GM06990 (cell line): ENCODE measurements at places on chromosomes 1 and 21.

GRCh38 chr1:27383039-27383605 is at the start of gene CD164L2:
CD164L2 (minus strand) TSS chr1:27383333; CDS start chr1:27383239, 94 bp downstream.
- no peak for DNase-seq

GRCh38 chr1:228650141-228650540 is 85.1 kb upstream of the RHOU start:
- no peak for DNase-seq

DNA sequence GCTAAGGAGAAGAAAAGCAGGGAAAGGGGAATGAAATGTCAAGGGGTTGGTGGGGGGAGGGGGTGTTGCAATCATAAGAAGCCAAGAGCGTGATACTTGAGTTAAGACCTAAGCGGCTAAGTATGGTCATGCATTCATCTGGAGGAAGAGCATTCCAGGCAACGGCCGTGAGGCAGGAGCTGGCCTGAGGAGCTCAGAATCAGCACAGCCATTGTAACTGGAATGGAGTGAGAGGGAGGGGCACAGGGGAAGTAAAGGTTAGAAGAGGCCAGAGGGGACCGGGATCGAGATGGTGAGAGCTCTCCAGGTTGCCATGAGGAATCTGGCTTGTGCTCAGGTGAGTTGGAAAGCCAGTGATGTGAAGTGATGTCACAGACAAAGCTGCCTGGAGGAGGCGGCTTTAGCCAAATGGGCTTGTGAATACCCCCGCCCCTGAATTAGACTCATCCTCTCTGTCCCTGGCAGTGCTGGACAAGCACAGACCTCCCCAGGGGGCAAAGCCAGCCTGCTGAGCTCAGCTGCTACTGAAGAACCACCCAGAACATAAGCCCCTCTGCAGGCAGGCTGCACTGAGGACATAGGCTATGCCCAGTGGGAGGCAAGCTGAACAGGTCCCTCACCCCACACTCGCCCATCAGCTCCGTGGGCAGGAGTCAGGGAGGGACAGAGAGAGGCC is 61.1 kb upstream of the LAPTM5 start:
- no peak for DNase-seq

DNA sequence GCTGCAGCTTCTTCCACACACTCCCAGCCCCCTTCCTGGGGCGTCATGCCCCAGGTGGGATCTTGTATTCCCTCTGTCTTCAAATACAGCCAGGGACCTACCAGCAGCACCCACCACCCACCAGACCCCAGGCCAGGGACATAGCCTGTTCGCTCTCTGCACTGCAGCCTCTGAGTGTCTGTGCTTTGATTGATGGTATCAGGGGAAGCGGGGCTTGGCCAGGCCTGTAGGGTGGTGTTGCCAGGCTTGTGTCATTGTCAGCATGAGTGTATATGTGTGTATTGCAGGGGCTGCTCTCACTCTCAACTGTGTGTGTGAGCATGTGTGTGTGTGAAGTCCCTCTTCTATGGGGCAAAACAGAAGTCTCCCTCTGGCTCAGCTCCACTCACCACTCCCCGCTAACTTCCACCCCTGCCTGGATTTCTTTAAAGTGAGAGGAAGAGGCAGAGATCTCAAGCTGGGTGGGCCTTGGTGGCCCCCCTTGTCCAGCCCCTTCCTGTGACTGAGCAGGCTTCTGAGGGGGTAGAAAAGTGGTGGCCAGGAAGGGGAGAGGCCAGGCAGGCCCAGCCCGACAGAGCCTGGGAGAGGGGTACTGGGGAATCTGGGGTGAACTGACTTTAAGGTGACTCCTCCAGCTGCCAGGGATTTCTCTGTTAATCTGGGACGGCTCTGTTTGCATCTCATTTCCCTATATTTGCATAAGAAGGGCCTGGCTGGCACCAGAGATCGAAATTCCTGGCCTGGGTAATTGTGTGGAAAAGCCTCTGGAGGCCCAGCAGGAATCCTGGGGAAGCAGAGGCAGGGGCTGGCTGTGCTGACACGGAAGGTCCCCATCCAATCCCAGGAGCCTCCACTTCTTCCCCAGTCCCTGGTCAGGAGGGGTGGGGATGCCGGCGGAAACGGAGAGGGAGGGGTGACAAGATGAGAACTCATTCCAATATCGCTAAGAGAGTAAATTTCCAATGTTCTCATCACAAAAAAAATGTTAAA is 18.6 kb upstream of the ADGRB2 start:
- DNase-seq: no peak

GRCh38 chr1:84190455-84190854 is 46.4 kb downstream of the PRKACB start:
- DNase-seq: no peak
